ENCODE measurements at places on chromosomes 2 and 18. TPM values are rescaled to one million over a fixed set of nuclear protein-coding genes. Genes with fewer than 3 reads are reported as not detected.

DNA sequence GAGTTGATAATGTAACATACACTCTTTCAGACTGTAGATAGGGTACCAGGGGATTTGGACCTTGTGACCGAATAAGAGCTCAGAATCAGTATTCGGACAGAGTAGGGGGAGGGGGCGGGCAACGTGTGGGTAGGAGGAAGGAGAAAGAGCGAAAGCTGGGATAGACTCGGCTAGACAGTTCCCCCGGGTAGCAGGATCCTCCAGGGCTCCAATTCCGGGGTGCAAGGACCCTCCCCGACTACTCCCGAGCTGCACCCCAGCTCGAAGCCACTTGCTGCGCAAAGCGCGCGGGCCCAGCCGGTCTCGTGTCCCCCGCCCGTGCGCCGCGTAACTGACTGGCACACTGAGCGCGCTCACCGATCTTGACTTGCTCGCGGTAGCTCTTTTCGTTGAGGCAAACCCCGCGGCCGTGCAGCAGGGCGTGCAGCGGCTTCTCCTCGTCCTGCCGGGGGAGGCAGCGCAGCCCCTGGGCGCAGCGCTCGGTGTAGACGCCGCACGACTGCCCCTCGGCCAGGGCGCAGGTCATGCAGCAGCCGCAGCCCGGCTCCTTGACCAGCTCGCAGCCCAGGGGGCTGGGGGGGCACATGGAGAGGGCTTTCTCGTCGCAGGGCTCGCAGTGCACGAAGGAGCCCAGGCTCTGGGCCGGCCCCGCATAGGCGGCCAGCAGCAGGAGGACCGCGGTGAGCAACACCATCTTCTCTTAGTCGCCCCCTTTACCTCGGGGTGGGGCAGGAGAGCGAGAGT lies 1.1 kb downstream of the IGFBP5 start:
- DNase-seq = no peak
- H3K27ac ChIP-seq = no peak overlapping the region
- peaks cover 37% of the 10 kb centered on the region for H3K27me3 ChIP-seq
- peaks cover 22% of the 10 kb centered on the region for H3K4me1 ChIP-seq

- H3K4me3 ChIP-seq = no peak overlapping the region
- H3K27ac ChIP-seq = no peak overlapping the region
- no peaks in the 10 kb centered on the region for H3K4me1 ChIP-seq
- H3K27me3 ChIP-seq = no peaks in the 10 kb centered on the region
Measured at GRCh38 chr2:110896226-110896625, 163.9 kb downstream of the ACOXL start.

DNA sequence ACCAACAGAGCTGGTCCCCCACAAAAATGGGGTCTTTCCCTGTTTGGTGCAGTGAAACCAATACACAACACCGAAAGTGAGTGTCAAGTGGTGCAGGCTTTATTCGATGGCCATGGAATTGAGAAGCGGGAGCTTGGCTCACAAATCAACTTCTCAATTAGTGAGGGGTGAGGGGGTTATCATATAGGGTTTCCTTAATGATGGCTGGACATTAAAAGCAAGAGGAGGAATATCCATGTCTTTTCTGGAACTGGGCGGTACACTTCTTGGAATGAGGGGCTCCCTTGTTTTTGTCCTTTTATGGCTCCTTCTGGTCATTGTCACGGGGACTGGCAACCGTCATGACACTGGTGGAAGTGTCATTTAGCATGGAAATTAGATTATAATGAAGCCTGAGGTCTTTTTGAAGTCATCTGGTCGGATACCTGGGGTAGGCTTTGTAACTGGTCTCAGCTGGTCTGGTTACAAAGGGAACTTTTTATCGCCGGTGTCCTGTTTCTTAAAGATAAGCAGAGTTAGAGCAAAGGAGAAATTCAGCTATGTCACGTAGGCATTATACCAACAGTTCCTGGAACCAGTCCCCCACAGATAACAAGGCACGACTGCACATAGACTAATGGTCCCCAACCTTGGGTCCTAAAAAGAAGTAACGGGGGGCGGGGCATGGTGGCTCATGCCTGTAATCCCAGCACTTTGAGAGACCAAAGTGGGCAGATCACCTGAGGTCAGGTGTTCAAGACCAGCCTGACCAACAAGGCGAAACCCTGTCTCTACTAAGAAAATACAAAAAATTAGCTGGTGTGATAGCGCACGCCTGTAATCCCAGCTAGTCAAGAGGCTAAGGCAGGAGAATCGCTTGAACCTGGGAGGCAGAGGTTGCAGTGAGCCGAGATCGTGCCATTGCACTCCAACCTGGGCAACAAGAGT lies 93.5 kb upstream of the NDUFV2 start:
- no peaks in the 10 kb centered on the region for H3K4me1 ChIP-seq
- H3K27ac ChIP-seq = no peak overlapping the region
- no peak overlapping the region for H3K4me3 ChIP-seq
- H3K27me3 ChIP-seq = no peaks in the 10 kb centered on the region

GRCh38 chr2:33064349-33064801 lies 117.6 kb downstream of the LTBP1 start:
- no peak overlapping the region for H3K4me3 ChIP-seq
- no peaks in the 10 kb centered on the region for H3K36me3 ChIP-seq
- no peak for DNase-seq

SLC16A14 gene
- total RNA-seq = 0.47 TPM

ADD2 gene
- not detected for total RNA-seq

DNA sequence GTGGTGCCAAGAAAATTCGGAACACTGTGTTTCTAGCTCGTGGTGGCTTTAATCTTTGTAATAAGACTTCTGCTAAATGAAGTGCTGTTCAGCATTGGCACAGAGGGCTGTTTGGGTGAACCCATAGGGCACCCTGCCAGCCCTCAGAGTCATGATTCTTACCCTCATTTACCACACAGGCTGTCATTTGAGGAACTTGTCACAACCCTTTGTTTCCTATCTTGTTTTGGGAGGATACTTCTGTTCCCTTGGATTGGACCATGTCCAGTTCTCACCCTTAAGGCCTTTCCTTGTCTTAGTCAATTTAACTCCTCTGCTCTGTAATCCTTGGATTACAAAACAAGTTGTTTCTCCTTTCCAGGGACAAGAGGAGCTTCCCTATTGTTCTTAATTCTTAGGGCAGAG lies 225.7 kb downstream of the MTX2 start:
- no peaks in the 10 kb centered on the region for H3K36me3 ChIP-seq
- no peak overlapping the region for H3K4me3 ChIP-seq
- no peak for DNase-seq
- peaks cover 20% of the 10 kb centered on the region for H3K4me1 ChIP-seq

GRCh38 chr2:191202209-191202721 lies 42.9 kb upstream of the MYO1B start:
- H3K4me1 ChIP-seq = peaks cover 16% of the 10 kb centered on the region
- no peak for DNase-seq
- peak overlapping the region; percentile 36 for H3K27ac ChIP-seq
